T47D (cell line): ENCODE measurements at places on chromosomes 6 and 20.

DNA sequence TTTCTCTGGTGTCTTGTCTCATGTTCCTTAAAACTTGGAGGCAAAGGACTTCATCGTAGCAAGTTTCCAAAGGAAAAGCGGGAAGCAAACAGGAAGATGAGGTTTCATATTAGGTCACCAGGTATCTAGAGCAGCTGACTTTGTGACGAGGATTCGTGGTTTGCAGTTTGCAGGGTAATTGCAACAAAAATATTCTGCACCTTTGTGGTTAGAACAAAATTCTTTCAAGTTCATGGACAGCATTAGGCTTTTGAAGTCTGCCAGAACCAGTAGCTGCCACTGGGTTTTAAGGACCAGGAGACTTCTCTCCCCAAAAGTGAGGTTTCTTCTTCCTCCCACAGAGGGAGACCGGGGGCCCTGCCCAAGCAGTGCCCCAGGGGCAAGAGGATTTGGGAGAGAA, 63.4 kb downstream of the RPP40 start:
- no peak for DNase-seq

- no peak for DNase-seq
These were observed at the start of gene NOX3 for GRCh38 chr6:155455766-155456165. Gene NOX3 (minus strand): TSS chr6:155455839. CDS start chr6:155455800, 39 bp downstream.

DNA sequence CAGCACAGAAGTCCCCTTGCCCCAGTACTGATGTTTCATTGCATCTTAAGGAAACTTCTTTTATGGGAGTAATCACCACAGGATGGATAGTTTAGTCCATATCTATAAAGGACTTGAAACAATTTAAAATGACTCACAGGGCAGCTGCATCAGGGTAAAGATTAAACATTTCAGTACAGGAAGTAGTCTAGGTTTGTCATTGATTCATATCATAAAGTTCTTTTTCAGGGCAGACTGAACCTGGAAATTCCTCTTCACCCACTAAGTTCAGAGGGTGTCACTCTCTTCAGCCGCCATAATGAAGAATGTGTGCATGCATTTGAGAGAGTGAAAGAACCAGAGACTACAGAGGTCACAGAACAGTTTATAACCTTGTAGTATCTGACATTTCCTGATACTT, 296.3 kb upstream of the JAG1 start:
- no peak for DNase-seq

DNA sequence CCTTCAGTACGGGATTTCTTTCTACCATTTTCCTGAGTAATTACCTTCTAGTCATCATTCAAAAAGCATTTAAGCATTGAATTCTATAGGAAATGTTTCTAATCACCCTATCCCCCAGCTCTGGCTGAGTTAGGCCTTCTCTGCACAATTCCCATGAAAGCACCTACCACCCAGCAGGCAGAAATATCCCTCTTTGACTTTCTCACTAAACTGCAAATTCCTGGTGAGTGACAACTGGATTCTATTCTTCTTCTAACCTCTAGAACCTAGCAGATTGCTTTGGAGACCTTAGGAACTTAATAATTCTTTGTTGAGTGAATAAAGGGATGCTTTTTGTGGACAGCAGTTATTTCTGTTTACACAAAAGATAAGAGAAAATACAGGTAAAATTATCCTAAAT, 328.7 kb downstream of the LAMA2 start:
- no peak for DNase-seq

DNA sequence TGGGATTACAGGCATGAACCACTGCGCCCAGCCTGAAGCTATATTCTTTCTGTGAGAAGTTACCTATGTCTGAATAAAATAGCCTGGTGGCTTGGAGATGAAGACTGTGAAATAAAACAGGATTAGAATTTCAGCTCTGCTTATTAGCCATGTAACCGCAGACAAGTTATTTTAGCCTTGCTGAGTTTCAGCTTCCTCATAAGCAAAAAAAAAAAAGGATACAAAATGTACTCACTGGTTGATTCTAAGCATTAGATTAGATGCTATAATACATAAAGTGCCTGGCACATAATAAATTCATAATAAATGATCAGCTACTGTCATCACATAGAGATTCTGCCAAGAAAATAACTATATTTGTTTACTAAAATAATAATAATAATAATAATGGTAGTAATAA, 98.8 kb downstream of the EPB41L2 start:
- DNase-seq: no peak

- DNase-seq: no peak
These were observed 182.5 kb downstream of the ATXN1 start for GRCh38 chr6:16578695-16579285.

DNA sequence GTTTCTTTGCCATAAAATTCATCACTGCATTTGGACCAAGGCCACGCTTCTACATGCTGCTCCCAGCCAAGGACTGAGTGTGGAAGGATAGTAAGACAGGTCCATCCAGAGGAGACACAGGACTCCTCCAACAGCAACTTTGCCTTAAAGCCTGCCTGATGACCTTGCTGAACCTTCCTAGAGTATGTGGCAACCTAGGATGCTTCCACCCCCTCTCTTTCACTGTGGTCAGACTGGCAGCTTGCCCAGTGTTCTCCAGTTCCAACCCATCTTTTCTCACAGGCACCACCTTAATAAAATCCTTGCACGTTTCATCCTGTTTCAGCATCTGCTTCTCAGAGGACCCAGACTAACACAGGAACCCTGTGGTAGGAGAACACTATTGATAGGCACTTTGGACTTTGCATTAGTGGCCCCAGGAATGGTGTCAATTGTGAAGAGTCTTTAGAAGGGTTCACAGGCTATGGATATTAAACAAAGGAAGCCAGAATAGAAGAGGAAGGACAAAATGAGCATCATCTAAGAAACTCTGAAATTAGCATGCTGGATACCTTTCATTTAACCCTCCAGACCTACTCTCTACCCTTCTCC, 2.4 kb upstream of the PKHD1 start:
- DNase-seq: no peak

DNA sequence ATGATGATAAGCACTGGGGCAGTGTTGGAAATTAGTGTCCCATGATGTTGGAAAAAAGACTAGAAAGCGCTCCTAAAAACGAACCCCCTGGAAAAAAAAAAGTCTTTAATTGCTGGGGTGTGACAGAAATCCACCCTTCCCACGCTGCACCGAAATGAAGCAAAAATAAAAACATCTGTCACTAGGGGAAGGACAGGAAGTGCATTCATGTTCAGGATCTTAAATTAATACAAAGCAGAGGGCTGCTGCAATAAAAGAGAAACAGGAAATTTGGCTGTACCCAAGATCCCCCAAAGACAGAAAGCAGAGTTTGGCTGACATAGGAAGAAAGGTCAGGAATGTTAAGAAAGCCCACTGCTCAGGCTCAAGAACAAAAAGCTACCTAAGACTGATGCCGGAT, 333.9 kb downstream of the TBC1D32 start:
- no peak for DNase-seq

DNA sequence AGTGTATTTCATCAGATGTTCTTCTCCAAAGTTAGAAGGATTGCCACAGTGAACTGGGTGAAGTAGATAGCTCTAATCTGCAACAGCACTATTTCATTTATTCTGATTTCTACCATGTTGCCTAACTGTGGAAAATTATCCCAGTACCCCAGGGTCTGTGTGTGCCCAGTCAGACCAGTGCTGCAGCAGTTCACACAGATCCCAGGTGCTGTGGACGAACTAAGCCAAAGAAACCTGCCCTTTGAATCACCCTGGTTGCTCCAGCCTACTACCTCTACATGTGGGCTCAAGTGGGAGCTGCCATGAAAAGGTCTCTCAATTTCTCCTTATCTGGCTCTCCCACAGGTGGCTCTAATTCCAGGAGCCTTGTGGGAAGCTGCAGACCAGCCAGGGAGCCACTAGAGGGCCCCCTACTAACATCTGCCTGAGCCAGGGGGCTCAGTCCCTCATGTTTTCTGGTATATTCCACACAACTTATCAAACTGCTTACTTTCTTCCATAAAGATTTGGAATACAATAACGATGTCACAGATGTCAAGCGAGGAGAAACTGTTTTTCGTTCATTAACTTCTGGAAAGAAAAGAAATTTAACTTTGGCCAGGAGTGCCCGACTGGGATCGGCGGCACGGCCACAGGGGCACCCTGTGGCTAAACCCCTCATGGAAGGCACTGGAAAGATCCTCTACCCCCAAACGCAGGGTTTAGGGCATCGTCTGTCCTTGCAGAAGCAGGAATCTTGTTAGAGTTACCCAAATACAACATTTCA, 31.6 kb upstream of the LY86 start:
- DNase-seq: no peak

DNA sequence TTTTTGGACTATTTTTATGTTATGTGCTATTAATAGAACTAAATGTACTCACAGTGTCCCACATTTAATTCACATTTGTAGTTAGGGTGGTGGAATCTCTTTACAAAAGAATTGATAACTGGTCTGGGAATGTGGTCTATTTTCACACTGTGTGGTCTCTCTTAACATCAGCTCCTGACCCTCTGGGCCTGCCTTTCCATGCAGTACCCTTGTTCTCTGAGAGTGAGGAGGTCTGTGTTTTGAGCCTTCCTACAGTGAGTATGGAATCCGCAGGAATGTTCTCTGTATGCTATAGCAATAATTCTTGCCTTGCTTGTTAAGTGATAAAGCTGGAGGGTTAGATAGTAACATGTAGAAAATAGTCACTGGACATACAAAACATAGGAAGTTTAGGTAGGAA, 717.3 kb upstream of the POU3F2 start:
- DNase-seq: no peak

GRCh38 chr6:30463651-30464618, 25.4 kb upstream of the HLA-E start:
- DNase-seq: no peak

GRCh38 chr6:155013457-155013876, 18.4 kb downstream of the TIAM2 start:
- no peak for DNase-seq

DNA sequence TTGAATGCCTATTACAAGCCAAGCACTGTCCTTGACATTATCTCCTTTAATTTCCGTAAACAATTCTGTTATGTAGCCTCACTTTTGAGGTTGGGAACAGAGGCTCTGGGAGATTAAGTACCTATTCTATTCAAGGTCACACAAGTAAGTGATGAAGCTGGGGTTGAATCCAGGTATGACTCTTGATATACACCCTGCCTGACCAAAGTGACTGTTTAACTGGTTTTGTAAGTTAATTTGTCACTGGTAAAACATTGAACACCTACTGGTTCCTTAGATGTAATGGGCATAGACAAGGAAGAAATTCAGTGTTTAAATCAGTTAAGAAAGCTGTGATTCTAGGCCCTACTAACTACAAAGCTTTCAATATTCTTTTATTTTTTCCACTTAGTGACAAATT, 22.9 kb downstream of the GTF2H5 start:
- DNase-seq: no peak

GRCh38 chr6:17984812-17985670, 2.4 kb downstream of the KIF13A start:
- DNase-seq: no peak

- no peak for DNase-seq
These were observed 91.2 kb downstream of the CDC5L start for GRCh38 chr6:44478591-44479254.

- no peak for DNase-seq
These were observed 529.6 kb upstream of the RNF217 start for GRCh38 chr6:124432620-124433019.

GRCh38 chr6:43016176-43016942, 2.3 kb downstream of the KLHDC3 start:
- no peak for DNase-seq

GRCh38 chr6:30007132-30007764, 53.8 kb upstream of the POLR1H start:
- DNase-seq: no peak

- peak; percentile 12 for DNase-seq
These were observed 24.6 kb upstream of the ZNF133 start for GRCh38 chr20:18263723-18264122.

GRCh38 chr6:89299466-89299850, 15.6 kb downstream of the GABRR2 start:
- no peak for DNase-seq

DNA sequence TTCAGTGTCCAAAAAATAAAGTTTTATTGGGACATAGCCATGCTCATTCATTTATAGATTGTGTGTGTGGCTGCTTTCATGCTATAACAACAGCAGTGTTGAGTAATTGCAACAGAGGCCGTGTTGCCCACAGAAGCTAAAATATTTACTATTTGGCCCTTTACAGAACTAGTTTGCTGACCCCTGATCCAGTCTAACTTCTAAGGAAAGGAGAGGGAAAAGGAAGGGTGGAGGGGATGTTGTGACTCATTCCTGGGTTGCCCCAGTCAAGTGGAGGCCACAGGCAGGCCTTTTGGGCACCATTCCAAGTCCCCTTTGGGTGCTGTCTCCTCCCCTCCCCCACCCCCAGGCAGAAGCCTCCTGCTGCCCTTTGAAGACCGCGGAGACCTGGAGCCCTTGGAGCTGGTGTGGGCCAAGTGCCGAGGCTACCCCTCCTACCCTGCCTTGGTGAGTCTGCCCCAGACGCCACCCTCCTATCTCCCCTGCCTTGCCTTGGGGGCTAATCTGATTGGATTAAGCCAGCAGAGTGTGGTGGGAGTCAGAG, 28.4 kb downstream of the BRPF3 start:
- no peak for DNase-seq

GRCh38 chr6:160882791-160883279, 108.7 kb upstream of the MAP3K4 start:
- DNase-seq: no peak

DNA sequence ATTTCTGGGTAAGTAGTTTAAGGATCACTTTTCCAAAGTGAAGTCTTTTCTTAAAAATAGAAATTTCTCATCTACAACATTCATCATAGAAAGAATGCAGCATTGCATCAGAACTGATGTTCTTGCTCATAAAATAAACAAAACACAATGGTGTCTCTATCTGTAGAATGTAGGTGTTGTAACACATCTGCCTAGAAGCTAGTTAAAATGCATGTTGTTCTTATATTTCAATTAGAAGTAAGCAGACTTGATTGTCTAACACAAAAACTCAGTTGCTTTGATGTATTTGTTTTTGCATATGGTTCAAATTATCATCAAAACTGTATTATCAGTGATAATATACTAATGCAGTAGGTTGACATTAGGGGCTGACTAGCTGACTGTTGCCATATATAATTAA, 654.7 kb upstream of the FLRT3 start:
- DNase-seq: no peak

GRCh38 chr20:46946181-46946624, 51.6 kb downstream of the EYA2 start:
- no peak for DNase-seq

GRCh38 chr20:37759761-37760209, 66.0 kb downstream of the CTNNBL1 start:
- DNase-seq: no peak

DNA sequence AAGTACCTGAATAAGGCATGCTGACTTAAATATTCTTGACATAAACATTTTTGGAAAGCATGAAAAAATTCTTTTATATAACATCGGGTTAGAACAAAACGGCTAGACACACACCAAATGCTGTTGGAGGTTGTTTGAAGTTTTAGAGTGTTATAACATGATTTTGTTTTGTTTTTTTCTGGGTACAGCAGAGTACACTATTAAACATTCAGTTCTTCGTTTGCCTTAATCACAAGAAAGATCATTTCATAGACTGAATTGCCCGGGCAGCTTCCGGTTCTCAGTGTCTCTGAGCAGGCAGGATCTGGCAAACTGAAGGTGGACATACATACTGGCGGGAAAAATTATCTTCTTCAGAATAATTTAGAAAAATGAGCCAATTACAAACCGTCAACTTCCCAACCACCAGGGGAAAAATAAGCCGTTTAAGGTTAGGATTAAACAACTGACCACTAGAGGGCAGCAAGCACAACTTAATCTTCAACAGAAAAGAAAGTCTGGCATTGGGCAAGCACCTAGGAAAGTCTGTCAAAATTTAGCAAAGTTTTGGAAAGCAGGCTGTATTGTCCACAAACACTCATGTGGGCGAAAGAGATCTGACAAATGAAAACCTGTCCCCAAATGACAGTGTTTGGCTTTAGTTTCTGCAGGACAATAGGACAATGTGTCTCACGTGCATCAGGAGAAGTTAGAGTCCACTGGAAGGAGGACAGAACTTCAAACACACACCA, 15.0 kb downstream of the ZNF217 start:
- DNase-seq: peak; percentile 85
